ENCODE measurements at places on chromosomes 3 and 15. TPM values are rescaled to one million over a fixed set of nuclear protein-coding genes. Genes with fewer than 3 reads are reported as not detected.

GRCh38 chr3:144638009-144638408 lies 666.4 kb downstream of the DIPK2A start:
- no peak for DNase-seq

- DNase-seq, result no peak
These were observed 714 bp downstream of the ECT2 start for GRCh38 chr3:172751175-172751704.

DNA sequence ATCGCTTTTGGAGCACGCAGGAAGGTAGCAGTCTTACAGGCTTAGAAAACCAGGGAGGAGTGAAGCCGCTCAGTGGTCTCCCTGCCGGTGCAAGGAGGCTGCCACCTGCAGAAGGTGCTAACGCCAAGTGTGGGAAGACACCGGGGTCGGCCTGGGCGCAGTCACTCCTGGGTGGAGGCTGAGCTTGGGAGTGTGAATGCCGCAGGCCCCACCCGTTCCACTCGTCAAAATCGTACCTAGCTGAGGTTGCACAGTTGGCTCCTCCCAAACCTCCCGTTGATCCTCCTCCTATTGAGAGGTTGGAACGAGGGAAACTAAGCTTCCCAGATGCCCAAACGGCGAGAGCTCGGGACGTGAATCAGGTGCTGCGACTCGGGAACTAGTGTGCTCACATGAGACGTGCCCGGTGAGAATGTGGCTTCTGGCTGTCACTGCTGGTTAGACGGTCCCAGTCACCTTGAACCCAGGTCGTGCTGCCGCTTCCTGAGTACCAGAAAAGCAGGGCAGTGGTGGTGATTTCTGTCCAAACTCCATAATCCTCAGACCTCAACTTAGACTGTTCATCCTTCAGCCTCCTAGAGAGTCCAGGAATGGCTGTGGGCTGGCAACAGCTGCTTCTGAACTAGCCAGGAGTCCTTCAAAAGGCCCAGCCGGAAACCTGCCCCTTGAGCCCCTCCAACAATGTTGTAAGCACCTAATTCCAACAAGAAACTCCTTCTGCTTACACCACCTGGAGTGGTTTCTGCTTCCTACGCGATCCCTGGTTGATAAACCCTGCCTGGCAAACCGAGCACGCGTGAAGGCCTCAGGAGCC lies 156.0 kb downstream of the XXYLT1 start:
- DNase-seq, result no peak

DNA sequence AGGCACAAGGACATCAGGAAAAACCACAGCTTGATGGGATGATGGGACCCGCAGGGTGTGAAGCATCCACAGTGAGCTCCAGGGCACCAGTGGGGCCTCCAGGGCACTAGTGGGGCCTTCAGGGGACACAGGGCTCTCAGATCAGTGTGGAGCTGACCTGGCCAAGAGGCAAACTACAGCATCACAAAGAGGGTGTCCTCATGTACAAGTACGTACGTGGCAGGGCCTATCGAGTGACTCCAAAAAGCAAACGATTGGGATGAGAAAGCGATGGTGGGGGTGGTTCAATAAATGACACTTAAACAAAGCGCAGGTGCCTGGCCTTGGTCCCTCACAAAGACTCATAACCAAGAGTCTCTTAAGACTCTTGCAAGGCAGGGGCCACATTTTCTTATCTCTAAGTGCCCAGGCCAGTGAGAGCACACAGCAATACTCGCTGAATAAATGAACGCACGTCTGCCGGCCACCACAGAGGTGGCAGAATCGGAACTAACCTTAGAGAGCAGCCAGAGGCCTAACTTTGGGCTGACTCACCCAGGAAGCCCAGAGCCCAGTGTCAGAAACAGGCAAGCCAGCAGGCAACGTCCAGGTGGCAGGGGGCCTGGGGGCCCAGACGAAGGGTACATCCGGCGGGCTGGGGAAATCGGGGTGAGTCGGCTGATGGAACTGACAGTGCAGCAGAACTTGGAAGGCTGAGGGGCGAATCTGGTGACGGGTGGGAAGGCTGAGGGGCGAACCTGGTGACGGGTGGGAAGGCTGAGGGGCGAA lies 8.7 kb downstream of the PCSK6 start:
- DNase-seq, result no peak

ANO10 gene
- 7.0 TPM for total RNA-seq

CASR gene
- not detected for total RNA-seq

DNA sequence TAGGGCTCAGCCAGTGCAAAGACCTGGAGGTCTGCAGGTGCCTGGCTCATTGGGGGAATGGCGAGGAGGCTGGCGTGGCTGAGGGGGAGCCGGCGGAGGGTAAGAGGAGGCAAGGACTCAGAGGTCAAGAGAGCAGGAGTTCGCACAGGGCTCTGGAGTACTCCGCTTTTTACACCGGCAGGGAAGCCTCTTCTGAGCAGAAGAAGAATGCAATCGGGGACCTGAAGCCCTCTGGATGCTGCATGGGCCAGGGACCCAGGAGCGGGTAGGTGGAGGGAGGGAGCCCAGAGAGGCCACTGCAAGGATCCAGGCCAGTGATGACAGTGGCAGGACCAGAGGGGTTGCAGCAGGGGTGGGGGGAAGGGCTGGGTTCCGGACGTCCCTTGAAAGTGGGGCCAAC lies 70.4 kb upstream of the TAMM41 start:
- DNase-seq, result no peak

GRCh38 chr15:44537735-44538240 lies 841 bp downstream of the EIF3J start:
- DNase-seq, result peak; percentile 40

- no peak for DNase-seq
These were observed 14.3 kb upstream of the DPH6 start for GRCh38 chr15:35560258-35560657.

DNA sequence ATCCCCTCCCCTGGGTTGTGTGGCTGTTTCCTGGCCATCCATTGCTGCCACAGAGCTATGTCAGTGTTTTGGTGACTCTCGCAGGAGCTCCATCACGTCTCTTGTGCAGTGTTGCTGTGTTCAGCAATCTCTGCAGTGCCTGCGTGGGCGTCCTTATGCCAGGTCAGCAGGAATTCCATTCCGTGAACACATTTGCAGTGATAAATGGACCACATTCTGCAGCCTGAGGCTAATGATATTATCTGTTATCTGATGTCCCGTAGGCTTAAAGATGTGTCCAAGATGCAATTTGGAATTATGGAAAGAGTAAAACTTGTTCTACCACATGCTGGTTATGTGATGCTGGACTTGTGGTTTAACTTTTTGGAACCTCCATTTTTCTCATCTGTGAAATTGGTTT lies 25.5 kb upstream of the COL6A6 start:
- no peak for DNase-seq

GRCh38 chr15:27844018-27844666 lies 255.0 kb downstream of the OCA2 start:
- DNase-seq, result no peak

CELF6 gene
- 2.7 TPM for total RNA-seq

- DNase-seq, result no peak
These were observed 45.0 kb downstream of the COPS2 start for GRCh38 chr15:49110158-49110944.

DNA sequence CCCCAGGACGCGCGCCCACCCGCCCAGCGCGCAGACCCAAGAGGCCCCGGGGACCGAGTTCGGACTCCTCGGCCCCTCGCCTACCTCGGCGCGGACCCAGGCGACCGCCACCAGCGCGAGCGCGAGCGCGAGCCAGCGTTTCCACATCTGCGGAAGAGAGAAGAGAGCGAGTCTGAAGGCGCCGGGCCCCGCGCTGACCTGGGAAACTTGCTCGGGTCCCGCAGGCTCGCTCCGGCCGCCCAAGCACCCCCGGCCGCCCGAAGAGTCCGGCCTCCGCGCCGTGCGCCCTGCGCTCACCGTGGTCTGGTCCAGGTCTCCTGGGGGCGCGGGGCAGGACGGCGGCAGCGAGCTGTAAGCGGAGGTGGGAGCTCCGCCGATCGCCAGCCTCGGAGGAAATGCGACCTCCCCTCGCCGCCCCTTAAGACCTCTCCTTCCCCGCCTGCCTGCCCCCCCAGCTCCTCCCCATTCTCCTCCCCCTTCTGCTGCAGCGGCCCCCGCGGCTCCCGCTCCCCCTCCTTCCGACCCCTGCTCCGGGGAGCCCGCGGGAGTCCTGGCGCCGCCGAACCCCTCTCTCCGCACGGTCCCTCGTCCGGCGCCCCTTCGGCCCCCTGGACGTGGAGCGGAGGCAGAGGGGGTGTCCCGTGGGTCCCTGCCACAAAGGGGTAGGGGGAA lies at the start of gene FSTL1:
FSTL1 (minus strand) TSS at position 393 of the 672 bp plus-strand sequence; CDS start at position 147, 246 bp downstream.
- DNase-seq, result no peak

- DNase-seq, result no peak
These were observed 2.5 kb upstream of the ETFA start for GRCh38 chr15:76313731-76314130.

- DNase-seq, result no peak
These were observed 80.3 kb downstream of the PEX5L start for GRCh38 chr3:179956416-179956830.

DNA sequence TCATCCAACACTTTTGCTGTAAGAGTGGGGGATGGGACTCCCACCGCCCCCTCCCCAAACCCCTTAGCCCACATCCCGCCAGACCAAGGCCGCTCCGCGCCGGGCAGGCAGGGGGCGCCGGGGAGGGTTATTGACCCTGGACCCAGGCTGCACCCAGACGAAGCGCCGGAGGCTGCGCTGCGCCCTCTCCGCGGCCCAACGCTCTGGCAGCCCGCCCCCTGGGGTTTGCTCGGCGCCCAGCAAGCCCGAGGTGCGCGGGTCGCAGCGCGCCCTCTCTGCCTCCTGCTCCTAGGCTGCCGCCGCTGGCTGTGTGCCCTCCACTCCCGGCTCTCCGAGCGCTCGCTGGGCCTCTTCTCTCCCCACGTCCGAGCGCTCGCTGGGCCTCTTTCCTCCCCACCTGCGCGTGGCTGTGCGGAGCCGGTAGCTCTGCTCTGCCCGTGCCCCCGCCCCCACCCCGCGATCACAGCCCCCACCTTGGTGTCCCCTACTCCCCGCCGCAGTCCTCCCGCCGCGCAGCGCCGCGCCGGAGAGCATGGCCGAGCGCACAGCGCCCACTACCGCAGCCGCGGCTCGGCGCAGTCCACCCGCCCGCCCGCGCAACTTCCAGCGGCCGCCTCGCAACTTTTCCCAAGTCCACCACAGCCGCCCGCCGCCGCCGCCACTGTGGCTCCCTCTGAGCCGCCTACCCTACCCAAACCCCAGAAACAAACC lies 1.2 kb downstream of the MECOM start:
- peak; percentile 50 for DNase-seq

GRCh38 chr15:47929138-47929803 lies 191.5 kb upstream of the SLC24A5 start:
- no peak for DNase-seq

DNA sequence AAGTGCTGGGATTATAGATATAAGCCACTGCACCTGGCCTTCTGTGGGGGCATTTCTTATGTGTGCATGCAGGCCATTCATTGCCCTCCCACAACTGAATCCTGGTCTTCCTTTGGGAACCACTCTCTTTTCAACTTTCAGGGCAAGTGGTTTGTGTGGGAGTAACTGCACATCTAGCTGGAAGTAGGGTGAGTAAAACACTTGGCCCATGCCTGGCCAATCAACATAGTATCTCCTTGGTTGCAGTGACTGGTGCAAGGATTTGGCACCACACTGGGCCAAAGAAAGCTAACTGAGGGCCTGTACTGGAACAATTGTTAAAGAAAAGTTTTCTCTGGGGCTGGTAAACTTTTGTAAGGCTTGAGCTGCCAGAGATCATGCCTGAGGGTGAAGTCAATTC lies 189.2 kb upstream of the FEZF2 start:
- no peak for DNase-seq

KLHL6 gene
- 27.7 TPM for total RNA-seq
